ENCODE measurements at places on chromosomes 3 and 15.

- no peak for DNase-seq
Measured at GRCh38 chr15:66171841-66172240, 81.7 kb downstream of the MEGF11 start.

GRCh38 chr3:136195258-136196063 is 674 bp downstream of the MSL2 start:
- DNase-seq, result peak; percentile 82

GRCh38 chr3:107453504-107453903 is 69.3 kb upstream of the BBX start:
- no peak for DNase-seq

DNA sequence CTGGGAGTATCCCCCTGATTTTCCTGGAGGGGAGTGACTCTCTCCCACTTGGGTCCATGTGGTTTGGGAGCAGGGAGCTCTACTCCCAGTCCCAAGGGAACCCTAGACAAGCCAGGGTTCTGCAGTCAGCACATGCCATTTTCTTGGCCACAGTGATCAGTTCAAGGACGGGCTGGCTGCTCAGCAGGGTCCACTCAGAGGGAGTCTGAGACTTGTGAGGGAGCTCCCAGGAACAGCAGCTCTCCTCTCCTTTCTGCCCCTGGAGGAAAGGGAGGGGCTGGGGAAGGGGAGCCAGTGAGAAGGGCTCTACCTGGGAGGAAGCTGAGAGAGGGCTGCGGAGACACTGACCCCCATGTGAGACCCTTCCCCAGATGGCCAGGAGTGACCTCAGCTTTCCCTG is 29.1 kb upstream of the LMCD1 start:
- DNase-seq, result no peak

GRCh38 chr3:195200010-195200822 is 70.7 kb downstream of the XXYLT1 start:
- DNase-seq, result no peak

DNA sequence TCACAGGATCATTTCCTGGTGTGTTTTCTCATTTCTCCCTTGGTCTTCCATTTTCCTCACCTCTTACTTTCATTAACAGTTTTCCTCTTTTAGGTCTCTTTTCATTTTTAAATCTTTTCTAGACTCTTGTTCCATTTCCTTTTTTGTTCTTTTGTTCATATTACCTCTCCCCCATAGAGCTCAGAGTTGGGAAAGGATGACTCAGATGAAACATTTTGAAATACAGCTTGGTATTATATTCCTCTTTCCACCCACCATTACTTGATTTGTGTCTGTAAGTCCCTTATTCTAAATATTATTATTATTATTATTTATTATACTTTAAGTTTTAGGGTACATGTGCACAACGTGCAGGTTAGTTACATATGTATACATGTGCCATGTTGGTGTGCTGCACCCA is 153.1 kb downstream of the VGLL3 start:
- DNase-seq, result no peak

- DNase-seq, result no peak
Measured at GRCh38 chr15:78878356-78878755, 5.7 kb downstream of the MORF4L1 start.

GRCh38 chr3:99505646-99506269 is 132.6 kb upstream of the COL8A1 start:
- DNase-seq, result peak; percentile 55

DNA sequence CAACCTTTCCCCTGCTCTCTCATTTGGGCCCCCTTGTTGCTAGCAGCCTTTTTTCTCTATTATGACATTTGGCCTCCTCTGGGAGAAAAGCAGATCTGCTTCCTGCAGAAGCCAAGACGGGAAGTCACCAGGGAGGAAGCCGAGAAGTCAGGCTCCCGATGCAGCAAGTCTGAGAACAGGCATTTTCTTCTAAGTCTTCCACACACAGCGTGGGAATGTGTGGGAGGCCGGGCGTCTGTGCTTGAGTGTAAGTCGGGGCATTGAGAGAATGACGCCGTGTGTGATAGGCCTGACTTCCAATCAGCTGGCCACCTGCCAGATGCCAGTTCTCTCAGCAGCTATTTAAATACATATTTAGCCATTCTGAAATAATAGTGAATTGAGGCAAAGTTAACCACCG is 75.8 kb upstream of the FAM98B start:
- no peak for DNase-seq

- DNase-seq, result no peak
Measured at GRCh38 chr3:131547585-131547984, 44.8 kb upstream of the MRPL3 start.

- peak; percentile 75 for DNase-seq
Measured at GRCh38 chr3:32392536-32393302, 1.1 kb downstream of the CMTM7 start.

GRCh38 chr3:149529099-149529498 is 54.6 kb downstream of the TM4SF4 start:
- no peak for DNase-seq

GRCh38 chr3:62229211-62229610 is 144.1 kb downstream of the FEZF2 start:
- DNase-seq, result no peak

GRCh38 chr15:63405683-63406390 is 24.2 kb upstream of the CA12 start:
- DNase-seq, result no peak

GRCh38 chr3:170692720-170693119 is 106.8 kb upstream of the SLC7A14 start:
- no peak for DNase-seq

GRCh38 chr15:57923750-57924149 is 141.8 kb downstream of the ALDH1A2 start:
- DNase-seq, result no peak

DNA sequence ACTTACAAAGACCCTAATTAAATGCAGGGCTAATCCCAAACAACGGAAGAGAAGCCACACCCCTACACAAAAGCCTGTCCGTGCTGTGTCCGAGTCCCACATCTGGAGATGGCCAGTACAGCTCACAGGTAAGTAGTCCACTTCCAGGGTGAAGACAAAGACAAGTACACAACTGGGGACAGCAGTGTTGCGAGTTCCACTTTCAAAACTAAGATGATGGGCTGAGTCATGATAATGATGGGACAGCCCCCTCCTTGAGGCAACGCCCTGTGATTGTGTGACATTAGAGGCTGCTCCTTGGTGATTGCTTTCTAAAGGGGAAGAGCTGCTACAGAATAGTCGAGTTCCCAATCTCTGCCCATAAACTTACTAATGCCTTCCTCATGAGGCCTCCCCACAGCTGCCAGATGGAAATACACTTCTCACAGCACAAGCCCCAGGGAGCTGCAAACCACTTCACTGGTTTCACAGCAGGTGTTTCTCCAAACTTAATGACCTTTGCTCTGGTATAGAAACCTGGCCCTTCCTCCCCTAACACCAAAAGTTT is 27.6 kb downstream of the RFT1 start:
- no peak for DNase-seq

- no peak for DNase-seq
Measured at GRCh38 chr3:12952343-12953200, 111.2 kb upstream of the RPL32 start.

GRCh38 chr3:159497361-159497760 is 491.3 kb upstream of the IL12A start:
- no peak for DNase-seq

DNA sequence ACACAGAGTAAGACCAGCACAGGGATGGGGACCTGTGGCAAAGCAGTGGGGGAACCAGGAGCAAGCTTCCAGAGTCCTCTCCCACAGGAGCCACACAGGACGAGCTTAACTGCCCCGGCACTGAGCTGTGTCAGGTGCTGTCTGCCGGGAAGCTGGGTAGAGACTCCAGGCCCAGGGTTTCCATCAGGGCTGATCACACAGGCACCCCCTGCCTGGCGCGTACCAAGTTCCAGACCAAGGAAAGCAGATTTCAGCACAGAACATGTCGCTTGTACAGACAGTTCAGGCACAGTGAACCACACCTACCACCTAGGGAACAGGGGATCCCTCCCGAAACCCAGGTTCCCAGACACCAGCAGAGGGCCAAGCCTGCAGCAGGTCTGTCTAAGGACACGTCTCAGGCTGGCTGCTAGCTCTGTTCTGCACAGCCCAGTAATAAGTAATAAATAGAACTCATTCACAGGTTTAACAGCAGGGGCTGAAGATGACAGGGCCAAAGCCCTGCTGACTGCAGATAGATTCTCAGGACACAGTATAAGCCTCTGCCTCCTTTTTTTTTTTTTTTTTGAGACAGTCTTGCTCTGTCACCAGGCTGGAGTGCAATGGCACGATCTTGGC is 30.2 kb upstream of the OCA2 start:
- DNase-seq, result no peak

- DNase-seq, result no peak
Measured at GRCh38 chr3:98695796-98696195, 67.3 kb upstream of the ST3GAL6 start.

- no peak for DNase-seq
Measured at GRCh38 chr15:77295446-77295845, 124.5 kb downstream of the PEAK1 start.

DNA sequence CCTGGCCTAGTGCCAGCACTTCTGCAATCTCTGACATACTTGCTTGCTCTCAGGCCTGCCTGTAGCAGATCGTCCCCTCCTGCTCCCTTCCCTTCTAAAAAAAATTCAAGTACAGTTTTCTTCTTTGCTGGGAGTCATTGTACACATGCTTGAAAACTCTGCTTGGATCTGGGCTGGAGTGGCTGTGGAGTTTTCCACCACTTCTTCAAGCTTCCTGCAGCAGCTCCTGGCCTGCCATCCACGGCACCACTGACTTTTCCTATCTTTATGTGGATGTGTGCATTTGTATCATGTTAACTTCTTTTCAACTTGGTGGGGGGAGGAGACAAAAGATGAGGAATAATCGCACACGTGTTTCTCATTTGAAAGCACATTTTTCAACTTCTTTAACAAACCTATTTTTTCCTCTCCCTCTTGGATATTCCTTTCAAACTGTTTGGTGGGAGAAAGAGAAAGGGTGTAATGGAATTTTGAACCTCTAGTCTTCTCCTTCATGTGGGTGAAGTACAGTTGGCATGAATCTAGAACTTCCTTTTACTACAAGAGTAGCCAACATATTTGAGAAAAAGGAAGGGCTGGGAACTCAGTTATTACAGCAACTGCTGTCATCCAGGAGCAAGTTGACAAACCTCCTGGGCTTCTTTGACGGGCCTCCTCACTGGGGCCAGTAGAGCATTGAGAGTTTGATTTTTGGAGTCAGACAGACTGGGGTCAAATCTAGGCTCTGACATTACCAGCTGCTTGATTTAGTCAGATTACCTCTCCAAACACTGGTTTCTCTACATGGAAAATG is 61.2 kb upstream of the LRTM1 start:
- peak; percentile 36 for DNase-seq

- no peak for DNase-seq
Measured at GRCh38 chr3:31028766-31029165, 134.3 kb upstream of the GADL1 start.

GRCh38 chr3:197353001-197353866 is 54.8 kb upstream of the DLG1 start:
- DNase-seq, result no peak

GRCh38 chr3:100407164-100407563 is 5.8 kb downstream of the LNP1 start:
- no peak for DNase-seq

DNA sequence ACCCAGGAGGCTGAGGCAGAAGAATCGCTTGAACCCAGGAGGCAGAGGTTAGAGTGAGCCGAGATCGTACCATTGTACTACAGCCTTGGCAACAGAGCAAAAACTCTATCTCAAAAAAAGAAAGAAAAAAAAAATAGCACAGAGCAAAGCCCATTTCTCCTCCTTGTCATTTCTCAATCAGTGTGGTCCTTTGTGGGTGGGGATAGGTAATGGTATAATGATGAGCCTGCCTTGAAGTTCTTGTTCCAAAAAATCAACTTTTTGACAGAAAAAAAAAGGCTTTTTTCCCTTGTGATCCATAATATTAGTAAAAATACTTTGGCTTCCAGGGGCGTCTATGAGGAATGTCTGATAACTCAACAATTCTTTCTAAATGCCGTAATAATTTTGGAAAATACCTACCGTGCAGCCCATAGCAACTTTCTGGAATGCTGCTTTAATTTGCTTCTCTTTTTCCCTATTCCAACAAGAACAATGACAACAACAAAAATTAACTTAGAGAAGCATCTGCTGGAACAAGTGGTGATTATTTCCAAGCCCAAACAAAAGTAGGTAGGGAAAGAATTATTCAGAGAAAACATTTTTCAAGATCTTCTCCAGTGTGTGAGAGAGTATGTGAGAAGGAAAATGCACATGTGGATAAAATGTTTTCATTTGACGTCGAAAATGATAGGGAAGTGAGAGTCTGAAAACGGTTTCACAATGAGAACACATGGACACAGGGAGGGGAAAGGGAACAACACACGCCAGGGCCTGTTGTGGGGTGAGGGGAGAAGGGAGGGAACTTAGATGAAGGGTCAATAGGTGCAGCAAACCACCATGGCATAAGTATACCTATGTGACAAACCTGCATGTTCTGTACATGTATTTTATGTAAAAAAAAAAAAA is 337.8 kb downstream of the RBMS3 start:
- no peak for DNase-seq
